ENCODE measurements at places on chromosomes 1 and 21. TPM values are rescaled to one million over a fixed set of nuclear protein-coding genes. Genes with fewer than 3 reads are reported as not detected.

The LINGO4 gene
- 0.19 TPM for total RNA-seq

GRCh38 chr1:185719021-185719420 is 15.2 kb upstream of the HMCN1 start:
- DNase-seq, result no peak

GRCh38 chr1:106937104-106937503 is 119.4 kb upstream of the PRMT6 start:
- DNase-seq, result no peak

GRCh38 chr1:5896706-5897660 is 95.2 kb downstream of the NPHP4 start:
- no peak for DNase-seq

GRCh38 chr21:29704719-29705118 is 235.1 kb downstream of the GRIK1 start:
- DNase-seq, result no peak

DNA sequence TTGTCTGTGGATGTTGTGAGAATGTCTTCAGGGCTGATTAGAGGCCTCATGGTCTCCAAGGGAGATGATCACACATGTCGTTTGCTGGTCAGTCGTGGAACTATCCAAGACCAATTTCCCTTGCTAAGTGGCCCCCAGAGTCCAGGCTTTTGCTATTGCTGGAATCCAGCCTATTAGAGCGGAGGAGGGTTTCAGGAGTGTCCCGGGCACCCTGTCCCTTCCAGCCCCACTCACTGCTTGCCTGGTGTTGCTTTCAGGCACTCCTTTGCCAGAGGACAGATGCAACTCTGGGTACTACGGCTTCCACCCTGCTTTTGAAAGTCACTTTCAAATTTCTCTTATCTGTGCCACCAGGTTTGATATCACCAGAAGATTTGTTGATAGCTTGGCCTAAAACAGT is 149.1 kb downstream of the NOS1AP start:
- DNase-seq, result no peak

- DNase-seq, result peak; percentile 43
Observed at GRCh38 chr1:33055210-33056008, 18.7 kb upstream of the AK2 start.
